Large intestine (tissue), 12 donors: ENCODE measurements at places on chromosomes 16 and 17. TPM values are rescaled to one million over a fixed set of nuclear protein-coding genes. Genes with fewer than 3 reads are reported as not detected.

SDK2 gene
- 0.94 TPM for polyA plus RNA-seq

GRAP gene
- polyA plus RNA-seq: 2.9 TPM

DNA sequence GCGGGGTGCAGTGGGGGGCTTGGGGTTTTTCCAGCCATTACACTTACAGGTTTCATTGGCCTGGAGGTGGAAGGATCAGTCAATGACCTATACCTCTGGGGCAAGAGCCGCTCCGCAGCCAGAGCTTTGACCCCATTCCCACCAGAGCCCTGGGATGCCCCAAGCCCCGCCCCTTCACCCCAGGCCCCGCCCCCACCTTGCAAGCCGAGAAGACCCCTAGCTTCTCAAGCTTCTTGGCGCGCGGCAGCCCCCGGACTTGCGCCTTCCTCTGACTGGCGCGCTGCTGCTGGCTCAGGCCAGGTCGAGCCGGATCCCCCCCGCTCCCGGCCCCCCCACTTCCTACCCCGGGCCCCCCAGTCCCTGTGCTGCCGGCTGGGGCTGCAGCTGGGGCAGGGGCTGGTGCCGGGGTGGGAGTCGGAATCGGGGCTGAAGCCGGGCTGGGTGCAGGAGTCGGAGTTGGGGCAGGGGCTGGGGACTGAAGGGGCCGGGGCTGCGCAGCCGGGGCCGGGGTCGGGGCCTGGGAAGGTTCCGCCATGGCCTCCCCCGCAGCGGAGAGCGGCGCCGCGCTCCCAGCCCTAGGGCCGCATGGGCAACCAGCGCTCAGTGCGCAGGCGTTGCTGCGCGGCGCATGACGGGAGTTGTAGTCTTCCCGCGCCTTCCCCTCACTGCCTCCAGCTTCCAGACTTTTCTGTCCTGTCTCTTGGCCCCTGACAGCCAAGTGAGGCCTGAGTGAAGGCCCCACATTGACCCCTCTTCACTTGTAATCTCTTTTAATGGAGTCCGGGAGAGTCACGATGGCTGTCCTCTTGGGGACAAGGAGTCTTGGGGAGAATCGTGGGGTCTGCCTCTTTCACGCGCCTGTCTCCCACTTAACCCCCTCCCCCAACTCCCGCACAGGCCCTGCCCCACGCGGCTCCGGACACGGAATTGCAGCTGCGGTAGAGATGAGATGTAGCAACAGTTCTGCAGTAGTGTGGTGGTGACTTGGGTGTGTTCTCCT, at the start of gene KAT2A:
TSS of gene KAT2A (minus strand) at position 598 of the 1,000 bp plus-strand sequence. CDS start at position 535, 63 bp downstream.
- DNase-seq: peak; percentile 78
- peaks cover 25% of the 10 kb centered on the region for H3K4me1 ChIP-seq

GRCh38 chr17:3730881-3731429, 7.3 kb downstream of the HASPIN start:
- H3K36me3 ChIP-seq: no peaks in the 10 kb centered on the region
- H3K27me3 ChIP-seq: no peaks in the 10 kb centered on the region
- no peaks in the 10 kb centered on the region for H3K4me1 ChIP-seq
- no peak overlapping the region for H3K27ac ChIP-seq

GRCh38 chr17:19746517-19746916, 1.6 kb downstream of the ALDH3A1 start:
- H3K27me3 ChIP-seq: no peaks in the 10 kb centered on the region
- H3K4me1 ChIP-seq: peaks cover 14% of the 10 kb centered on the region
- no peak overlapping the region for H3K4me3 ChIP-seq
- H3K36me3 ChIP-seq: no peaks in the 10 kb centered on the region
- DNase-seq: no peak
- no peak overlapping the region for H3K27ac ChIP-seq
